Regular cardiac myocyte (primary cell): ENCODE measurements at places on chromosomes 6 and 20. TPM values are rescaled to one million over a fixed set of nuclear protein-coding genes. Genes with fewer than 3 reads are reported as not detected.

Gene KCNK5
- not detected in 2 replicates for total RNA-seq

Gene RHAG
- not detected in 2 replicates for total RNA-seq

Gene WFDC2
- total RNA-seq: not detected in 2 replicates

Gene NHLRC1
- total RNA-seq: 2.1 and 2.8 TPM in 2 replicates

Gene SCGN
- total RNA-seq: not detected in 2 replicates

Gene PHF20
- 28.6 and 29.3 TPM in 2 replicates for total RNA-seq
